CD4-positive, alpha-beta T cell treated with Interleukin-6 for 4 hours (primary cell): ENCODE measurements at places on chromosomes 2 and 18.

DNA sequence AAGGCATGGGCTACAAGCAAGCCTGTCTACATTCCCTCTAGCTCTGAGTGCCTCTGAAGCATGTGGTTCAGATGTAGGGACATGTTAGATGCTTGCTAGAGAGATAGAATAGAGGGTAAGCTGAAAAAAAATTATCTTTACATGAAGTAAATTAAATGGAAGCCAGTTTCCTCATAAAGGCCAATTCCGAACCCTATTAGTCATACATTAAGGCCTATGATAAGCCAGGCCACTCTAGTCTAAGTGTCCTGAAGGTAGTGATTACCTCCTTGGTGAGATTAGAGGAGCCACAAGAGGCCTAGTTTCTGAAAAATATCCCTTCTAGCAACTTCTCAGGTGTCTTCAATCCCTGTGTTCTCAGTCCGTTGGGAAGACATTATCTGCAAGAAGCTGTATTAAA, 72.4 kb upstream of the NPAS2 start:
- DNase-seq, result no peak

DNA sequence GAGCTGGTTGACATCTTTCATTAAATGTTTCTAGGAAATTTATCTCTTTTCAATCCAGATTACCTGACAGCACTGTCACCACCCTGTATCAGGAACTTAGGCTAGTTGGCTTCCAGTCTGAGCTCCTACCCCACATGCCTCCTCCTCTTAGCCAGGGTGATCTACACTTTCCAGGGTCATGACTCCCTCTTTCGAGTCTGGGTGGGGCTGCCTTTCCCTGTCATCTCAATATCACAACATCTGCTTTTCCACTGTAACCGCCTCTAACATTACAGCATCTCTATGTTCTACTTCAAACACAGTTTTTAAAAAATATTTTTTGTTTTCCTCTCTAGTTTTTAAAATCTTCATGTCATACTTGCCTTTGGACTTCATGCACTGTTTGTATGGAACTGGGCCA, 129.2 kb downstream of the RBMS1 start:
- no peak for DNase-seq

- no peak for DNase-seq
These were observed 4.8 kb upstream of the CELF4 start for GRCh38 chr18:37570336-37570930.

GRCh38 chr18:37408676-37409265, 156.8 kb downstream of the CELF4 start:
- no peak for DNase-seq

GRCh38 chr2:128554151-128554769, 235.6 kb upstream of the HS6ST1 start:
- DNase-seq, result no peak

DNA sequence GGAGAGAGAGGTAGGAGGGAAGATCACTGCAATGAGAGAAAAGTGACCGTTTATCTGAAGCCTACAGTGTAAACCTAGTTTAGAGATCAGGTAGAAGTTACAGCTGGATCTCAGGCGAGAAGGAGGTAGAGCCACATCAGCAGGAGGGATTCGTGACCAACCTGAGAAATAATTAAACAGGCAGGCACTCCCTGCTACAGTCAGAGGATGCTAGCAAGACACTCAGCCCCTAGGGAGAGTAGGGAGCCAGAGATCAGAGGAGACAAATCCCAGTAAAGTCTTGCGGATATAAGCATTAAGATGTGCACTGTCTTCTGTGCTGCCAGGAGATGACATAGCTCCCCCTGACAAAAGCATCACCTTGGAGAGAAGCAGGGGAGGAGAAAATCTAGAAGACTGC, 629.1 kb upstream of the SLC39A10 start:
- DNase-seq, result no peak

DNA sequence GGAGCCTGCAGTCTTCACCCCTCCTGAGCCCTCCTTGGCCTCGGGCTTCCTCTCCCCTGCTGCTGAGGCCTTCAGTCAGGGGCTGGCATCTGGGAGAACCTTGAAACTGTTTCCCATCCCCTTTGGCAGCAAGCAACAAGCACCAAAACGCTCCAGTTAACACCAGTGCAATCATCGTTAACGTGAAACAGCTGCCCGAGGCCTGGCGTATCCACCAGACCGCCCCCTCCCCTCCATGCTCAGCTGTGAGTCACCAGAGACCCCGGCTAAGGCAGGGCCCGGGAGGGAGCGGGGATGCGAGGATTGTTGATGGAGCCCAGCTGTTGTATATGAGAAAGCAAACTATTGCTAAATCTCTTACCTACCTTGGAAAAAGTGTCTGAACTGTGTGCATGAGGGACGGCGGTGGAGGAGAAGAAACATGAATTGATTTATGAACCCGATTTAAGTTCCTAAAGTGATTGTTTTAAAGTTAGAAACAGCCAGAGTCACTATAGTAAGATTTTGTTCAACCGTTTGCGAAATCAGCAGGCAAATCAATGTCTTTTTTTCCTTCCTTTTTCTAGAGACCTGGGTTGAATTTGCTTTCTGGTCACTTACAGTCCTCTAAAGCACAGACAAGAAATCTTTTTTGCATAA, 5.2 kb downstream of the ZFP36L2 start:
- peak; percentile 63 for DNase-seq

- no peak for DNase-seq
These were observed 156.8 kb downstream of the STK39 start for GRCh38 chr2:168090366-168091135.

GRCh38 chr2:27496357-27497287, at the start of gene GCKR:
TSS of gene GCKR (plus strand) at chr2:27496839. CDS start at chr2:27496905, 66 bp downstream.
- no peak for DNase-seq
